CD4-positive, alpha-beta T cell (primary cell): ENCODE measurements at places on chromosomes 3 and 15.
A peak's percentile ranks its signal among the peaks of the same experiment; 100 is the strongest.

DNA sequence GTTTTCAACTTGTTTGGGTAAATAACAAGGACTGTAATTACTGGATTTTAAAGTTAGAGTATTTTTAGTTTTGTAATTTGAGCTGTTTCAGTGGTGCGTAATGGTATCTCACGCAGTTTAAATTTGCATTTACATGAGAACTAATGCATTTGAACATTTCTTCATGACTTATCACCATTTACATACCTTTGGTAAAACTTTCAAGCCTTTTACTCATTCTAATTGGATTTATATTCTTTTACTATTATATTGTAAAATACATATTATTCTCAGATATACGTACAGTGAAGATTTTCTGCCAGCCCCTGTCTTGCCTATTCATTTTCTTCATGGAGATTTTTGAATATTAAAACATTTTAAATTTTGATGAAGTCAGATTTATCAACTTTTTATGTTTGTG, 703.8 kb downstream of the MECOM start:
- DNase-seq = no peak

DNA sequence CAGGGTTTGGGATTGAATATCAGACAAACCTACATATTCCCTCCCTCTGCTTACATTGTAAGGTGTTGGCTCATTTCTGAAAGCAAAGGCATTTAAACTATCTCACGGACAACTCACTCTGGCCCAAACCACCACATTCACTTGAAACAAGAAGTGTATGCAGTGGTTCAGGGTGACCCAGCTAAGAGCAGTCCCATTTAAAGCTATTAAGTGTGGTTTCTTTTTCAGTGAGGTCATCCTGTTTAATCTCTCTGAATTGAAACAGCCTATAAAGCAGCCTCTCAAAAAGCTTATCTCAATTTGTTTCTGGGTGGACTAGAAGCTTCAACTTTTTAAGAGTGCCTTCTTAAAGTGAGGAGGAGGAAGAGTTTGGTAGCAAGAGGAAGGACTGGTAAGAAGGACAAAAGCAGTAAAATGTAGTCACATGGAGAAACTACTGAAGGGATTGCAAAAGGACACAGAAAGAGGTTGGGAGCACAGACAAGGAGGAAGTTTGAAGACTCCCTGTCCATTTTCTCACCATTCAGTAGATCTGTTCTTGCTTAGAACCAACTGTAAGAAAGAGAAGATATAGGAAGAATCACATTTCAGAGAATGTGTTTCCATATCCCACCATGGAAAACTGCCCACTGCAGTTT, 151.6 kb downstream of the TMCO5A start:
- no peak for DNase-seq

DNA sequence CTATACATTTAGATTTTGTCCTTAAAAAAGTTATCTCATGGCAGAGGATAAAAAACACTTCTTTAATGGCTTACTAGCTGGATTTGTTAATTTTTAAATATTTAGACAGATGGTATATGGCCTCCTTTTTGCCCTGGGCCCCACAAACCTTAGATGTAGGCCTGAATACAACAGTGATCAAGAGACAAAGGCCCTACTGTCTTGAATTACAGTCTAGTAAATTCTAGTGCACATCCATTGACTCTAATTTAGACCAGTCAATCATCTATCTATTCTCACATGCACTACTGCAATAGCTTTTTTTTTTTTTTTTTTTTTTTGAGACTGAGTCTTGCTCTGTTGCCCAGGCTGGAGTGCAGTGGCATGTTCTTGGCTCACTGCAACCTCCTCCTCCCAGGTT, 452.8 kb downstream of the FHIT start:
- no peak for DNase-seq

DNA sequence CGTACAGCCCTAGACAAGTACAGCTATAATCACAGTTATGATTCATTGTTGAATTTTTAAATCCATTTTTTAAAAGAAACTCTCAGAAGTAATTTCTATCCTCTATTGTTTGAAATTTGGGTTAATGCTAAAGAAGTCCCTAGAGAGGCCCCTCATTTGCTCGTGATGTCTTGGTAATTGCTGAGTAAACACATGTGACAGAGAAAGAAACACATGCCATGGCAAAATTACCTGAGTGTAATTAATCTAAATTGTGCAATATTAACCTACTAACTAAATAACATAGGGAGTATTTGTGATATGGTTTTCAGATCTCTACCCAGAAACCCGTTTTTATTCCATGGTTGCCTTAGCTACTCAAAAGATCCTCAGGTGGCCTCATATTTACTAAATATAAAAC, 10.8 kb downstream of the NEK10 start:
- DNase-seq = no peak

GRCh38 chr15:68303560-68304436, 26.3 kb downstream of the FEM1B start:
- DNase-seq = no peak

- DNase-seq = no peak
Observed at GRCh38 chr3:67558426-67558825, 96.0 kb downstream of the SUCLG2 start.

DNA sequence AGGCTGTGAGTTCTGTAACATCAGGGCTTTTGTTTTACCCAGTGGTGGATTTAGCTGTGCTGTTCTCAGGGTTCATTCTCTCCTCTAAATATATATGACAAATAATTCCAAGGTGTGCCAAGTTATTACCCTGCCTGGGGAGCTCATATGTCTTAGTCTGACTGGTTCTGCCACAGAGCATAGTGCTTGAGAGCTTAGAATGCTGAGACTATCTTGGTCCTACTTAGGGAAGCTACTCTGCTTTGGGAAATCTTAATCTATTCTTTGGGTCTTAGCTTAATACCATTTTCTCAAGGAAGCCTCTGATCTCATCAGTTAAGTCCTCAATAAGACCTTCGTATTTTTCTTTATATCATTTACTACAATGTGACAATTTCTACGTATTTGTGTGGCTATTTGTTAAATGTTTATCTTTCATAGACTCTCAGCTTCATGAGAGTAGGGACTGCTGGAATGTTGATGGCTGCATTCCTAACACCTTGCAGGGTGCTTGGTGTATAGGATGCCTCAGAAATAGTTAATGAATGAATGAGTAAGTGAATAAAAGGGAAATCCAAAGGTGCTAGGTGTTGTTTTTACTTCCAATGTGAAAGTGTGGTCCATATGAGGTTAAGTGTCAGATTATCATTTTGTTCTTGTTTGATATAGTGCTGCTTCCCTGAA, 1.8 kb downstream of the OTOL1 start:
- DNase-seq = no peak

GRCh38 chr3:107963581-107963980, 127.2 kb downstream of the CD47 start:
- DNase-seq = no peak

DNA sequence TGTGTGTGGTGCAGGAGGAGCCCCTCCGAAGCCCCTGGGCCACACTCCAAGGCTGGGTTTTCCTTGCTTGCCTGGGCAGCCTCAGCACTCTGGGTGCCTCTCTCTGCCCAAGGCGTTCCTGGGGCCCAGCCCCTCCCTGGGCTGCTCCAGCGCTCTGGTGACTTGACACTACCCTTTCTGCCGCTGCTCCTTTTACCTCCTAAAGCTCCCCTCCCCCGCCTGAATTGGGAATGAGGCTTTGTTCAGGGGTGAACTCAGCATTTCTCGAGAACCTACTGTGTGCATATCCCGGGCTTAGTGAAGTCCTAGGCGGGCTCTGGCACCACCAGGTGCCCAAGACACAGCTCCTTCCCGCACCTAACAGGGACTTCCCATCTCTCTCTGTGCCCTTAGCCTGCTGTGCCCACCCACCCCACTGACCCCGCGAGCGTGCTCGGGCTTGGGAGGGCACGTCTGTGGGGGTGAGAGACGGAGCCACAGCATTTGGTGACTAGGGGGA, 1.2 kb upstream of the BAHD1 start:
- DNase-seq = no peak

GRCh38 chr3:25723802-25724201, 59.1 kb upstream of the TOP2B start:
- no peak for DNase-seq

DNA sequence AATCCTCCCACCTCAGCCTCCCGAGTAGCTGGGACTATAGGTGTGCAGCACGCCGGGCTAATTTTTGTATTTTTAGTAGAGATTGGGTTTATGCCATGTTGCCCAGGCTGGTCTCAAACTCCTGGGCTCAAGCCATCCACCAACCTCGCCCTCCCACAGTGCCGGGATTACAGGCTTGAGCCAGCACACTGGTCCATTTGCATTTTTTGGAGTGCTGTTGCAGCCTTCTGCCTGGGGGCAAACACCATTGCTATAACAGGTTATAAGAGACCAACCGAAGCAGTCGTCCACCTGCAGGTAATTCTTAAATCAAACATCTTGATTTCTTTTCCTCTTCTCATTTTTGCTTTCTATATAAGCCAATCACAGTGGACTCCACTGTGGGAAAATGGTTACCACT, 27.7 kb downstream of the ACKR4 start:
- no peak for DNase-seq

GRCh38 chr3:122679085-122679881, 1.4 kb upstream of the PARP14 start:
- DNase-seq = peak; percentile 87

GRCh38 chr3:167874671-167875372, 139.3 kb downstream of the SERPINI1 start:
- DNase-seq = no peak

DNA sequence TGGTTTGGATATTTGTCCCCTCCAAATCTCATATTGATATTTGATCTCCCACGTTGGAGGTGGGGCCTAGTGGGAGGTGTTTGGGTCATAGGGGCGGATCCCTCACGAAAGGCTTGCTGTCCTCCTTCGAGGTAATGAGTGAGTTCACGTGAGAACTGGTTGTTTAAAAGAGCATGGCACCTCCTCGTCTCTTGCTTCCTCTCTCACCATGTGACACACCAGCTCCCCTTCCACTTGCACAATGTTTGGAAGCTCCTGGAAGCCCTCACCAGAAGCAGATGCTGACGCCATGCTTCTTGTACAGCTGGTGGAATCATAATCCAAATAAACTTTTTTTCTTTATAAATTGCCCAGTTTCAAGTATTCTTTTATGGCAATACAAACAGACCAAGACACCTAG, 38.6 kb downstream of the RFTN1 start:
- no peak for DNase-seq

- DNase-seq = no peak
Observed at GRCh38 chr3:119099785-119100184, 46.2 kb upstream of the TEX55 start.

DNA sequence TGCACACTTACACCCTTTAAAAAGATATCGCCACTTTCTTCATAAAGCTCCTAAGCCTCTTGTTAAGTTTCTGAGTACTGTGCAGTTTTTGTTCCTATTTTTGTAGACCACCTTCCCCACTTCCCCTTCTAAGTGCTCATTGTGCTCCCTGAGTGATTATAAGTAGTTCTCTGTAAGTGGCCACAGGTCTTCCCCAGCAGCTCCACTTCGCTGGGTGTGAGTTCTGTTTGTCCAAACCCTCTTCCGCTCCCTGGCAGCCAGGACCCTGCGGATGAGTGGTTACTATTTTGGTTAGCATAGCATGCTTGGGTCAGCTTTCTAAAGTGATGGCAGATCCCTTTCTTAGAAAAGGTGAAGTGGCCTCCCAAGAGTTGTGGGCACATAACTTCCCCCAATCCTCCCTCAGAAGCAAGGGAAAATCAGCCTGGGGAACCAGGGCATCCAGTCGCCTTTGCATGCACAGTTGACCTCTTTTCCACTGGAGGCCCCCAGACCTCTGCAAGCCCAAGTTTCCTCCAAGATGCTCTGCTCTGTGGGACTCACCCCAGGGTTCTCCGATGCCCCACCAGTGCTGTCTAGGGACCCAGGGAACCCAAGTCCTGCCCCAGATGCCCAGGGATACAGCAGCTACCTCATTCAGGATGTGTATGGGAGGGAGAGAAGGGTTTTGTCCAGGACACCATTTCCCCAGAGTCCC, 69.6 kb downstream of the ATP10A start:
- DNase-seq = no peak

DNA sequence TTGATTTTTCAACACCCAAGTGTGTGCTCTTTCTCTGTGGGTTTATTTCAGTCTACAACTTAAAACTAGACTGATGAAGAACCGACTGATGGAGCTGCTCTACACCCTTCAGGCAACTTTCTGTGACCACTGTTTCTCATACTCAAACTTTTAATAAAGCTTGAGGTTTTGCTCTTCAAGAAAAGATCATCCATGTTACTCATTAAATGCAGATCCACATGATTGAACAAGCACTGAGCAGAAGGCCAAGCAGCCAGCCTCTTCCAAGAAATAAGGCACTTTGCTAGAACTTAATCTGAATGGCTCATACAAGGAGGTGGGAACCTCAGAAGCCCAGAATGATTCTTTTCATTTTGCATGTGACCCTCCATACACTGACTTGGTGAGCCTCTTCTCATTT, 8.7 kb downstream of the SLC27A2 start:
- DNase-seq = no peak

GRCh38 chr15:33639051-33639450, 328.3 kb downstream of the RYR3 start:
- DNase-seq = no peak

GRCh38 chr3:78337801-78338211, 1297.9 kb downstream of the ROBO2 start:
- DNase-seq = no peak

DNA sequence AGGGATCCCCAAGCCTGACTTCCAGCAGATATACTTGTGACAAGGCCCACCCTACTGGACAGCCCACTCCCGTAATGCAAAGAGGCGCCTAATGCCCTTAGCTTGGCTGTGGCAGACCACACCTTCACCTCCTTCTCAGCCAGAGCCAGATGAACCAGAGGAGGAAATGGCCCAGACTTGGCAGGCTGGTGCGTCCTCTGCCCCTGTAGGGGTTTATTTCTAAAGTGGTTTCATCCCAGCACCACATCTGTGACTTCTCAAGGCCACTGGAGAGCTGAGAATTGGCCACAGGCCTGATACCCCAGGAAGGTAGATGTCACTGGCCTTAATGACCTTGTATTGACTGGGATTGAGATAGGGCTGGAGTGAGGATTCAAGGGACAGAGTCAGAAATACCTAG, 29.5 kb downstream of the BOC start:
- DNase-seq = no peak

GRCh38 chr15:89504166-89504565, 7.8 kb upstream of the RHCG start:
- no peak for DNase-seq

GRCh38 chr3:194407423-194407822, 8.4 kb upstream of the GP5 start:
- no peak for DNase-seq

DNA sequence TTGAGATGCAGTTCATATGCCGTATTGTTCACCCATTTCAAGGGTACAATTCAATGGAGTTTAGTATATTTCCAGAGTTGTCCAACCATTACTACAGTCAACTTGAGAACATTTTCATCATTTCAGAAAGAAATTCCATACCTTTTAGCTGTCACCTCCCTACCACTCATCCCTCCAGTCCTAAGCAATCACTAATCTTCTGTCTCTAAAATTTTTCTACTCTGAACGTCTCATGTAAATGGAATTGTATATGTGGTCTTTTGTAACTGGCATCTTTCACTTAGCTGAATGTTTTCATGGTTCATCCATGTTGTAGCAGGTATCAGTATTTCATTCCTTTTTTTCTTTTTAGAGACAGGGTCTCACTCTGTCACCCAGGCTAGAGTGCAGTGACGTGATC, 51.1 kb downstream of the CMTM7 start:
- DNase-seq = no peak
